Activated T-cell treated with anti-CD3 and anti-CD28 coated beads for 24 hours (primary cell): ENCODE measurements at places on chromosomes 1 and 21.

GRCh38 chr1:240362046-240362445 lies 249.9 kb downstream of the GREM2 start:
- no peak for DNase-seq

DNA sequence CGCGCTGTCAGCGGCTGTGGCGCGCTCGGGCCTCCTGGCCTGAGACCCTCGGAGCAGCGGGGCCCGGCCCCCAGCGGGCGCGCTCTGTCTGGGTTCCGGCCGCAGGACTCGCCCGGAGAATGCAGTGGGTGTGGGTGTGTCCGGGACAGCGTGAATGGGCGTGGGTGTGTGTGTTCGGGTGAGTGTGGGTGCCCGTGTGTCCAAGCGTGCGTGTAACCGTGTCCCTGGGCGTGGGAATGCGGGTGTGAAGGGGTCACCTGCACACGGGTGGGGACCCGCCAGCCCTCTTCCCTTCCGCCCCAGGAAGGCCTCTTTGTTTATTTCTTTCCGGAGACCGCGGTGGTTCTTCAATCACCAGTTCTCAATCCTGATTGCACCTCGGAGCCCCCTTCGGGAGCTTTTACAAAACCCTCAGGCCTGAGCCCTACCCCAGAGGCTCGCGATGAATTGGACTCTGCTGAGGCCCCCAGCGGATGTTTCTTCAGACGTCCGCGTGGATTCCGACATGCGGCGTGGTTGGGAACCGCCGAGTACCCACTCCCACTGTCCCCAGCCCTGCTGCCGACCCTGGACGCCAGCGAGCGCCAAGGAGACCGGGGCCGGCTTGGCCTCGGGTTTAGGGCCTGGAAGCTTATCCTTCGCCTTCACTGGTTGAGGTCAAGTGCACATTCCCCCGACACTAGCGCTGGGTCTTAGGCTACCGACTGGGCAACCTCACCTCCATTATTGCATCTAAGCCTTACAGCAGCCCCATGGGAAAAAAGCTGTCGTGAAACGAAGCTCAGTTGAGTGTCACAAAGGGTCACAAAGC lies 19.3 kb downstream of the SERTAD4 start:
- no peak for DNase-seq

DNA sequence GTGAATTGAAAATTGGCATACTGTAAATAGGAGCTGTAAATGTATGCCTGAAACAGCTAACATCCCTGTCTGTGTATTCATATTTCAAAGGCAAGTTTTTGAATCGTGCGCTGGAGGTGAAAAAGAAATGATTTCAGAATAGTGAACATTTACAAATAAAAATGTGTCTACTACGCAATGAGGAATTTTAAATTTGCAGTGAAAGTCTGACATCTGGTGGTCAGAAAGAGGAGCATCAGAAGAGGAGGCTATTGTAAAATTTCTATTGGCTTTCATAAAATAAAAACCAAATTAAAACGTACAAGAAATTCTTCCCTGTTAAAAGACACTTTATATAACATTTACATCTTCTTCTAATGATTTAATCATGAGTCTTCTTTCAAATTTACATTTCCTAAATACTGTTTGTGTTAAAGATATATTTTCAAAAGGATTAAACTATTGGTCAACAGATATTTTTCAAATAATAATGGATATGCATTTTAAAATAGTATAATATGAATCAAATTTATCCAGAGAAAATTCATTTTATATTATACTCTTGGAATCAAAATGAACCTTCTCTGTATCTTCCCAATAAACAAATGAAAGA lies 113.7 kb upstream of the RRP15 start:
- DNase-seq, result no peak

- no peak for DNase-seq
Measured at GRCh38 chr1:2534687-2535441, 4.8 kb upstream of the HES5 start.

GRCh38 chr1:234229581-234230387 lies 143.5 kb upstream of the COA6 start:
- DNase-seq, result no peak

DNA sequence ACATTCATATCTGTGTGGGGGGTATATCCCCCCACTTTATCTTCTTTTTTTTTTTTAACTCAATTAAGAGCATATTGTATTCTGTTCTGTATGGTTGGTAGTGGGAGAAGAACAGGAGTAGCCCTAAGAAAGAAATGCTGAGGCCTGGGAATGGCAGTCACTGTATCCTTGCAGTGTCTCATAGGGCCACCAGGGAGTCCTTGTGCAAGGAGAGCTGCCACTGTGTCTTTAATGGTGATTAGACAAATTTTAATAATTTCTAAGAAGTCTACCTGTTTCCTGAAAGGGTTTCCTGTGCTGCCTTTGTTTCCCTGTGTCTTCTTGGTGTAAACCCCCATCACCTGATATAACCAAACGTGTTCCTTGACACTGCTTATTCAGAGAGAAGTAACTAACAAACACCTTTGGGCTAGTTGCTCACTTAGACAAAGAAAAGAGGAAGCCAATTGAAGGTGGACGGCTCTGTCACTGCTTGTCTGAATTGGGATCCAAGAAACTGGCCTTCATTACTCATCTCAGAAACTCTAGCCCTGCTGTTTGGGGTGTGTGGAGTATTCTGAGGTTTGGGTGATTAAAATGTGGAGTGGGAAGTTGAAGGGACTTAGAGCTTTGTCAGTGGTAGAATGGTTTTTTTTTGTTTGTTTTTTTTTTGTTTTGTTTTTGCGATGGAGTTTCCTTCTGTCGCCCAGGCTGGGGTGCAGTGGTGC lies 15.2 kb downstream of the GIPC2 start:
- no peak for DNase-seq
